MV-4-11 (cell line): ENCODE measurements at places on chromosomes 2 and 18.
A peak's percentile ranks its signal among the peaks of the same experiment; 100 is the strongest.

GRCh38 chr18:9708057-9708433 is at the start of gene RAB31:
TSS of gene RAB31 (plus strand) at chr18:9708301. CDS start at chr18:9708406, 105 bp downstream.
- peak; percentile 38 for DNase-seq

- no peak for DNase-seq
Measured at GRCh38 chr2:230881840-230882239, 17.1 kb downstream of the ITM2C start.

DNA sequence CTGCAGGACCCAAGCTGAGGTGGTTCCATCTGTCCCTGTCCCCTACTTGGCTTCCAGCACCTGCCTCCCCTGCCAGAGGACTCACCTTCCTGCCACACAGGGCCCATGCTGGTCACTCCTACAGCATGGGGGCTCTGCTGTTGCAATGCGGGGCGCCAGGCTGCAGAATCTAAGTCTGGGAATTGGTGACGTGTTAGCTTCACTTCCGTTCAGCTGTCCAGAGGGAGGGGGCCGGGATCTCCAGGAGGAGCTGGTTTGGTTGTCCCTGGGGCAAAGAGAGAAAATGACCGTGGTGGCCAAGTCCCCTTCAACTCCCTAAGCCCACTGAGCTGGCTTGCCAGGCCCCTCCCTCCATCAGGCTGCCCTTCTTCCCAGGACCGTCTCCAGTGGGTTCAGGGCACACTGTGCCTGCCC is 69.5 kb downstream of the IL1R2 start:
- DNase-seq = no peak

- no peak for DNase-seq
Measured at GRCh38 chr2:1055014-1055595, 104.5 kb downstream of the SNTG2 start.

DNA sequence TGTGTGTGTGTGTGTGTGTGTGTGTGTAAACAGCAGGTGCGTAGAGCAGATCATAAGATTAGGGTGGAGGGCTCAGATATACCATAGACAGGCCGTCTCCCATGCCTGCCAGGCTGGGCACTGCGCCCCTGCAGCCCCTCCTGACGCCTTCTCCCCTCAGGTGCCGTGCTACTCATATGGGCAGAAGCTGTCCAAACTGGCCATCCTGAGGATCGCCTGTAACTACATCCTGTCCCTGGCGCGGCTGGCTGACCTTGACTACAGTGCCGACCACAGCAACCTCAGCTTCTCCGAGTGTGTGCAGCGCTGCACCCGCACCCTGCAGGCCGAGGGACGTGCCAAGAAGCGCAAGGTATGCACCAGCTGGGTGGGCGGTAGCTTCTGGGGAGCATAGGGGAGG is 10.0 kb downstream of the ATOH8 start:
- DNase-seq = no peak

DNA sequence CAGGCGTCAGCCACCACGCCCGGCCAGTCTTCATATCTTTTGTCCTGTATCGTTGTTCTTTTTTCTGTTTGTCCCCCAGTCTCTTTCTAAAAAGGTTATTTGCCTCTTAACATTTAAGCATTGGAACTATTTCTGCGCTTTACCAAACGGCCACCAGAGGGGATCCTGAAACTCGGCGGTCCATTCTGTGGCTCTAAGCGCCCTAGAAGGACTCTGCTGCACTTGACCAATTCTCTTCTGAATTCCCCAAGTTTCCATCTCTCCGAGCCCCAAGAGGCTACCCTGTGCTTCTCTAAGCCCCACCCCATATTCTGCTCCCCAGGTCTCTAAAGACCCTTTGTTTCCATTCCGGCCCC is 33.1 kb upstream of the REG3G start:
- DNase-seq = no peak

- DNase-seq = no peak
Measured at GRCh38 chr2:17966798-17967197, 88.3 kb downstream of the KCNS3 start.

DNA sequence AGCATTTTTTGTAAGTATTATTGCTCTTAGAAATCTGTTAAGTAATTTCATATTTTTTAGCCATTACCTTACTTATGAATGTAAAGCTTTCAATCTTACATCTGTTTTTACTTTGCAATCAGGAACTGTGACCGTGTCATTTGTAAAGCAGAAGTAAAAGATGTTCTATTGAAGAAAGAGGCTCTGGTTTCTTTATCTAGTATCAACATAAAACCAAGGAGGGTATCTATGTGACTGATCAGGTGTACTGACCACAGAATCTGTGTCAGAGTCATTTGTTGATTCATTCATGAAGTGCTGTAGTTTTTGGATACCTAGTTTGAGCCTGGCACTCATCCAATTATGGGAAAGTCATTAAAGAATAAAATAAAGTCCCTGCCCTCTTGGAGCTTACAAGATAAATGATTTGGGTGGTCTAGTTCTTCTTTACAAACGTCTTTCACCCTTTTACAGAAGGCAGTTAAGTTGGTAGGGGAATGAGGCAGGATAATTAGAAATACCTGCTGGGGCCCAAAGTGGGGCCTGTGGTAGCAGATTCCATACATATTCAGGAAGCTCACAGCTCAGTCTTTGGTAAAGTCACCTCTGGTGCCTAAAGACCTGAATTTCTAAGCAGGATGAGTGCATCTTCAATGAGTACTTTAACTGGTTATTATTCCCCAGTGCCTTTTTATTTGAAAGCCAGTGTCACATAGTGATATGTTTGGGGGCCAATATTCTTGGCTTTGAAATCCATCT is 260.6 kb upstream of the NT5C1B start:
- no peak for DNase-seq

DNA sequence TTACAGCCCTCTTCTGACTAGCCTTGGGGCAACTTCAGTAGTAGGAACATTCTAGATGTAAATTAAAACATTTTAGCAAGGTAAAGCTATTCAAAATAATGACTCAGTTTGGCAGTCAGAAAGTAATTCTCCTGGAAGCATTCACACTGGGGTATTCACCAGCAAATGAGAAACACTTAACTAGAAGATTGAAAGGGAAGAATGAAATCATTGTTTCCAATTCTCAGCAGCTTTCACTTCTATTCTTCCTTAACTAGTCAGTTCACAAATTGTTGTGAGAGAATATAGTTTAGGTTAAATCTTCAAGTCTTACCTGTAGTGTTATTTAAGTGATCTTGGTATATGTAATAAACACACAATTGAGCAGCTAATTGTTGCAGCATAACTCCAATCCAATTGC is 1135.6 kb upstream of the FAM98A start:
- DNase-seq = no peak

GRCh38 chr18:32881009-32881408 is 108.2 kb upstream of the KLHL14 start:
- DNase-seq = no peak

- no peak for DNase-seq
Measured at GRCh38 chr2:173653432-173653805, 298.7 kb downstream of the CDCA7 start.

- DNase-seq = no peak
Measured at GRCh38 chr2:32768387-32769174, 140.7 kb downstream of the TTC27 start.

DNA sequence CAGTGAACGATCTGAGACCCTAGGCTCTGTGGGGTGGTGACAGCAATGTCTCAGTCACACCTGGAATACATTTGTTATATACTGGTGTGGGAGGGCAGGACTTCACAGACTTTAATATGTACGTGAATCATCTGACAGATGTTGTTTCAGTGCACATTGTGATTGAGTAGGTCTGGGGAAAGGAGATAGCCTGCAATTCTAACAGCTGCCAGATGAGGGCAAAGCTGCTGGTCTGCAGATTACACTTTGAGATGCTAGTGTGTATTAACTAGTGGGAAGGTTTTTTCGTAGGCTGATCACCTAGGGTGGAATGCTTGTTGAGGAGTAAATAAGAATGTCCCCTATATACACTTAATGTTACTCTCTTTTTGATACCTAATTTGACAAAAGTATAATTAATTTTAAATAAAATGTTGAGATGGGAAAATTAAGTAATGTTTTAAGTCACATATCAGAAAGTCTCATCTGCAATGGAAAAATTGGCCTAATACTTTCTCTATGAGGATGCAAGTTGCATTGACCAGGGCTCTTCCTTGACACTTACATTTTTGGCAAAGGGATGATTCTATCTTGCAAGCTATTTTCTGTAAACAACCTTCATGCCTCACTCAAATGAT is 496.9 kb upstream of the HNMT start:
- peak; percentile 20 for DNase-seq

DNA sequence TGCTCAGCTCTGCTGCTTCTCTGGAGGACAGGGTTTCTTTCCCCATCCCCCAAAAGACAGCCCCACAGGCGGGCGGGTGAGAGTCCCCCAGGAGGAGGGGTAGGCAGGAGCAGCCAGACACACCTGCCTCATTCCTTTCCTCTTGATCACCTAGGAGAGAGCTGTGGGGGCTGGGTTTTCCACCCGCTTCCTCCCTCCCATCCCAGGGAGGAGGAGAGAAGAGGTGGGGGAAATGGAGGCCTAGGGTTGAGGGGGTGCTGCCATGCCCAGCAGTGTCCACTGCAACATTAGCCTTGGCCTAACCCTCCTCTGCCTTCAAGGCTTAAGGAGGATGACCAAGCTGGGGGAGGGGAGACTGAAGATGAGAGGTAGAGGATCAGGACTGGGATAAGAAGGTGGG is 14.7 kb downstream of the WNT10A start:
- DNase-seq = no peak

GRCh38 chr2:239827523-239827890 is 197.6 kb downstream of the NDUFA10 start:
- no peak for DNase-seq

DNA sequence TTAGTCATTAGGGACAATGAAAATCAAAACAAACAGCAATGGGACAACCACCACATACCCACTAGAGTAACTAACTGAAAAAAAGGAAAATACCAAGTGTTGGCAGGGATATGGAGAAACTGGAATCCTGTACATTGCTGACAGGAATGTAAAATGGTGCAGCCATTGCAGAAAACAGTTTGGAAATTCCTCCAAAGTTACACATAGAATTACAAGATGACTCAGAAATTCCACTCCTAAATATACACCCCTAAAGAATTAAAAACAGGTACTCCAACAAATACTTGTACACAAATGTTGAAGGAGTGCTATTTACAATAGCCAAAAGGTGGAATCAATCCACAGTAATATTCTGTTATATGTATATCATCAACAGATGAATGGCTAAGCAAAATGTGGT is 110.9 kb downstream of the ROCK1 start:
- DNase-seq = no peak

GRCh38 chr18:40414155-40414754 is 1540.8 kb upstream of the PIK3C3 start:
- no peak for DNase-seq

GRCh38 chr2:97267411-97268074 is 154.6 kb downstream of the ANKRD36 start:
- no peak for DNase-seq

DNA sequence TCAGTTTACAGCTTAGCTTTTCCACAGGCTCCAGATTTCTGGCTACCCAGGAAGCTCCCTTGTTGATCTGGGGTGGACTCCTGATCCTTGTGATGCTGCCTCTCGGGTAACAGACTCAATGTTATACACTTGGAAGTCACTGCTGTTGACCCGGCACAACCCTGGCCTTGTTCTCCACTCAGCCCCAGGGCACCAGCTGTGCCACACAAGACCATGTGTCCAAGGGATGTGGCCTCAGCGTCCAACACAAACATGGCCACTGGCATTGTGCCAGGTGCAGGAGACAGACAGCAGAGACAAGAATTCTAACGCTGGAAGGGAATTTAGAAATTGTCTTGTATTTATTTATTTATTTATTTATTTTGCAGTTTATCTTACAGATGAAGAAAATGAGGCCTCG is 39.0 kb upstream of the PPP4R1 start:
- no peak for DNase-seq

GRCh38 chr2:237044281-237044680 is 41.4 kb upstream of the COPS8 start:
- DNase-seq = no peak

DNA sequence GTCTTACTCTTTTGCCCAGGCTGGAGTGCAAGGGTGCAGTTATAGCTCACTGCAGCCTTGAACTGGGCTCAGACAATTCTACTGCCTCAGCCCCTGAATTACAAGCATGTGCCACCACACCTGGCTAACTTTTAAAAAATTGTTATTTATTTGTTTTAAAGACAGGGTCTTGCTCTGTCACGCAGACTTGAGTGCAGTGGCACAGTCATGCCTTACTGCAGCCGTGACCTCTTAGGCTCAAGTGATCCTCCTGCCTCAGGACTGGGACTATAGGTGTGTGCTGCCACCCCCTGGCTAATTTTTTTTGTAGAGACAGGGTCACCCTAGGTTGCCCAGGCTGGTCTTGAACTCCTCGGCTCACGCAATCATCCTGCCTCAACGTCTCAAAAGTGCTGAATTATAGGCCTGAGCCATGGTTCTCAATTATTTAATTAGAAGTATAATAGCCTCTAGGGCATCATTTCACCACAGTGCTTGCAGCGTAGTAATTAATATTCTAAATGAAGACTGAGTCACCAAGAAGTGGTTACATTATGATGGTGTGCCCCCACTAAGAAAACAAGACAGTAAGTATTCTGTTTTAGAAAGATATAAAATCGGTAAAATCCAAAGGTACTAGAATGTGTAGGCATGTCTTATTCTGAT is 69.6 kb downstream of the EML4 start:
- DNase-seq = peak; percentile 16

DNA sequence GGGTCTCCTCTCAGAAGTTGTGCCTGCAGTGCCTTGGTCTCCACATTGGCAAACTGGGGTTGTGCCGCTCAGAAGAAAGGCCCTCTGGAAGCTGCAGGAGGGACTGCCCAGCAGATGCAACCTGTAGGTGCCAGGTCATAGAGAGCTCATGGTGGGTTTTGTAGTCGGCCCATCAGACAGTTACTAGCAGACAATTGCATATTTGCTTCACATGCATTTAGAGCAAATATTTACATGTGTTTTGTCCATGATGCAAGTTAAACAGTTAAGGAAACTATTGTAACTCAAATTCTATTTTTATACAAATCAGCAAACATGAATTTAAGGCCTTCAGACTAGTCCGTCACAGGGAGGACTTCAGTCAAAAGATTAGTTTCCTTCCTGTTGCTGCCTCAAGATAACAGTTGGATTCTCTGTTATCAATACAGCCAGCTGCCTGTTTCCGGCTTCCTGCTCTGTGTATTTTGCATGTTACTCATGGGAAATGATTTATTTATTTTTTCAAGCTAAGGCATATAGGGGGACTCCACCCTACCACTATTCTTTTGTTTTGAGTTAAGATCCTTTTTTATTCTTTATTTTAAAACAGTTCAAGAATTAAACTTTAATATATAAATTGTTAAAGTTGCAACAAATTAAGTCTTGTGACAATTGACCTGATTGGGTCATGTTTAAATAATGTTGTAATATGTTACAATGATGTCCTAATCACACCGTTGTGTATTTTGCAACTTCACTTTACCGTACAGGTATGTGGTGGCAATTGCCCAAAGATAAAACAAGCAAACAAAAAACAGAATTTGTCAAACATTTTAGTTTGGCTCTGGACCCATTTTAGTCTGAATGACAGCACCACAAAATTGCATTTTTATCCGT is 133.5 kb downstream of the SPTBN1 start:
- DNase-seq = no peak

- DNase-seq = peak; percentile 97
Measured at GRCh38 chr2:58449286-58450010, 208.3 kb upstream of the FANCL start.
